Left renal cortex interstitium (tissue), 4 donors: ENCODE measurements at places on chromosomes 13 and 19. TPM values are rescaled to one million over a fixed set of nuclear protein-coding genes. Genes with fewer than 3 reads are reported as not detected.

DNA sequence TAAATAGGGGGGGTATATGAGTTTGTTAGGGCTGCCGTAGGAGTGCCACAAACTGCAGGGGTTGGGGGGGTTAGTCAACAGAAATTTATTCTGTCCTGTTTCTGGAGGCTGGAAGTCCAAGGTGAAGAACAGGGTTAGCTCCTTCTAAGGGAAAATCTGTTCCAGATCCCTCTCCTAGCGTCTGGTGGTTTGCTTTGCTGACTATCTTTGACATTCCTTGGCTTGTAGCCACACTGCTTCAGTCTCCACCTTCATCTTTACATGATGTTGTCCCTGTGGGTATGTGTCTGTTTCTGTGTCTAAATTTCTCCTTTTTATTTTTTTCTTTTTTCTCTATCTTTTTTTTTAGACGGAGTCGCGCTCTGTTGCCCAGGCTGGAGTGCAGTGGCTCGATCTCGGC is 8.1 kb upstream of the ICAM1 start:
- no peak for DNase-seq

- DNase-seq: no peak
Measured at GRCh38 chr13:48210178-48210577, 22.8 kb upstream of the ITM2B start.

ZNF221 gene
- polyA plus RNA-seq: 7.8 TPM

GRCh38 chr13:28179974-28180373 is 41.6 kb downstream of the PAN3 start:
- DNase-seq: no peak

DNA sequence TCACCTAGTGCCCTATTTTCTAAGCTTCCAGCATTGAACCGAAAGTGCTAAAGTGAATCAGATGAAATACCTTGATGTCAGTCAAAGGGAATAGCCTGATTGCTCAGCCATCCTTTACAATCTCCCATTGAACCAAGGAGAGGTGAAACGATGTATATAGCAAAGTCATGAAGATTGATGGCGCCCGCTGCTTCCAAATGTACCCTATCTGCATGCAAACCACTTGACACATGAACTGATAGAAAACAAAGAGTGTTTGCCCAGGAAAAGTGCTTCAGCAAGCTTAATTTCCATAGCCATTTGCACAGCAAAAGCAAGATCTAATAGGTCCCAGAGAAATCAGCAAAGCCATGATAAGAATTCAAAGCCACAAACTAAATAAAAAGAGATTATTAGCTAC is 624.9 kb upstream of the PCDH9 start:
- DNase-seq: no peak

DNA sequence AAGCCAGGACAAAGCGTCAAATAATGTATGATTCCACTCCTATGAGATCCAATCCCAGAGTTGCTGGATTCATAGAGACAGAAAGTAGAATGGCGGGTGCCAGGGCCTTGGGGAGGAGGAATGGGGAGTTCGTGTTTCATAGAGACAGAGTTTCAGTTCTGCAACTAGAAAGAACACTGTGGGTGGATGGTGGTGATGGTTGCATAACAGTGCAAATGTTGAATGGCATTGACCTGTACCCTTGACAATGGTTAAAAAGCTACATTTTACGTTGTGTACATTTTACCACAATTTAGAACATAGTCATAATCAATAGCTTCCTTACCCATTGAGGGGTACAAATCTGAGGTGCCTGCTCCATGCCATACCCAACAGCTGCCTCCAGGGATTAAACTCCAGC is 33.4 kb downstream of the MBD3L2B start:
- no peak for DNase-seq

GRCh38 chr19:2770055-2771013 is 12.7 kb downstream of the SGTA start:
- DNase-seq: no peak

GRCh38 chr13:55534306-55534705 is 1606.4 kb upstream of the PRR20A start:
- DNase-seq: no peak

CAMSAP3 gene
- polyA plus RNA-seq: 25.0 TPM

AP1M2 gene
- polyA plus RNA-seq: 53.3 TPM

NLRP9 gene
- polyA plus RNA-seq: not detected

- DNase-seq: no peak
Measured at GRCh38 chr19:46460055-46460454, 11.3 kb downstream of the PNMA8A start.

ADGRE3 gene
- not detected for polyA plus RNA-seq

FRY gene
- 54.8 TPM for polyA plus RNA-seq

DNA sequence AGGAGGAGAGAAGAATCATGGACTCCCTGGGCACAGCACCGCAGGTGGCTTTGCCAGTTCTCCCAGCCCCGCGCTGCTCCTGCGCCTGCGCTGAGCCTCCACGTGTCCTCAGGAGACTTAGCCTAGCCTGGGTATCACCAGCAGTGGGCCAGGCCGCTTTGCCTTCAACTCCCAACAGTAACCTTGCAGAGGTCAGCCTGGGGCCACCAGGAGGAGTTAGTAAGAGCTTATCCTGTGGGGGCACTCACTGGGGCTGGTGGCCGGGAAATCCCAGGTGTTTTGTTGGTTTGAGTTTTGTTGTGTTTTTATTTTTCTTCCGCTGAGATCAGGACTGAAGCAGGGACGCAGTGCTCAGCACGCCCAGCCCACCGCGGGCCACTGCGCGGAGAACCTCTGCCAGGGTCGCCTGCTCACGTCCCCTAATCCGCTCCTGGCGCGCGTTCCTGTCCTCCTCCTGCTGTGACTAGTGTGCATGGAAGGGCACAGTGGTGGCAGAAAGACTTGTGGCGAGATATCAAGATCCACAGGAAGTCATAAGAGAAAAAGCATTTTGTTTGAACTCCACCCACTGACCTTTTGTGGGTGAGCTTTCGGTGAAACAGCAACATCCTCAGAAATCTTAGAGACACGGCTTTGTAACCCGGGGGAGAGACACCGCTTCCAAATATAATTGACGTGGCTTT is 207.4 kb upstream of the RFC3 start:
- DNase-seq: no peak

- DNase-seq: no peak
Measured at GRCh38 chr19:39299404-39299803, 3.2 kb downstream of the IFNL1 start.
